ENCODE measurements at places on chromosomes 12 and 14.

DNA sequence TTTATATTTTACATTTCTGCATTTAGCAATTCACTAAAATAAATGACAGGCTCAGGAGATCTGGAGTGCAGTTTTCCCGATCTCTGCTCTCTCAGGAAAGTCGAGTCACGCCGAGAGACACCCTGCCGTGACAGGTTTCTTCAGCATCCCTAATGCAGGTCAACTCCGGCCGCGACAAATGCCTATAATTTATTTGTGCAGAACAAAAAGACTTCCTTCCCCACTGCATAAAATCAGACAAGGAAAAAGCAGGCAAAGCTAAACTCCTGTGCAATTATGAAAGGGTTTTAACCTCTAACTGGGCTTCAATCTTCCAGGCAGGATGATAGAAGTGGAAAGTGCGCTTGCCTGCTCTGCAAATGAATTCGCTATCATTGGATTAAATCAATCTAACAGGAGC is 28.1 kb downstream of the SPRING1 start:
- H3K27me3 ChIP-seq = peaks cover 16% of the 10 kb centered on the region
- peaks cover 16% of the 10 kb centered on the region for H3K4me1 ChIP-seq
- no peak overlapping the region for H3K4me3 ChIP-seq

- H3K36me3 ChIP-seq = no peaks in the 10 kb centered on the region
- H3K4me3 ChIP-seq = no peak overlapping the region
- no peak overlapping the region for H3K27ac ChIP-seq
- peaks cover 1% of the 10 kb centered on the region for H3K27me3 ChIP-seq
These were observed 444.3 kb downstream of the NELL2 start for GRCh38 chr12:44431647-44432343.

DNA sequence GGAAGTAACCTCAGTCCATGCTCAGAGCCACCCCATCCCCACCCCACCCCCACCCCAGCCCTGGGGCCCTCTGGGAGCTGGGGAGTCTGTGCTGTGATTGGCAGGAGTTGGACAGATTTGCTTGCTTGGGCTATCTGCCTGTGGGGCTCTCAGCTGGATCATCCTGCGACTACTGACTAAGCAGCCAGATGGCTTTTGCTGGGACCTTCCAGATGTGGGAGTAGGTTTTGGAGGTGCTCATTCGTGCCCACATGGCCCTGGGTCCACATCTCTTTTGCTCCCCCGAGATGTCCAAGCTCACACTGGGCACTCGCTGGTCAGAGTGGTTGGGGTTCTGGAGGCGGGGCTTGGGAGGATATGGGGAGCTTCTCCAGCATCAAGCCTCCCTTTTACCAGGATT is 138.9 kb downstream of the TSPAN9 start:
- peaks cover 33% of the 10 kb centered on the region for H3K4me1 ChIP-seq
- H3K36me3 ChIP-seq = peaks cover 12% of the 10 kb centered on the region
- H3K4me3 ChIP-seq = no peak overlapping the region

DNA sequence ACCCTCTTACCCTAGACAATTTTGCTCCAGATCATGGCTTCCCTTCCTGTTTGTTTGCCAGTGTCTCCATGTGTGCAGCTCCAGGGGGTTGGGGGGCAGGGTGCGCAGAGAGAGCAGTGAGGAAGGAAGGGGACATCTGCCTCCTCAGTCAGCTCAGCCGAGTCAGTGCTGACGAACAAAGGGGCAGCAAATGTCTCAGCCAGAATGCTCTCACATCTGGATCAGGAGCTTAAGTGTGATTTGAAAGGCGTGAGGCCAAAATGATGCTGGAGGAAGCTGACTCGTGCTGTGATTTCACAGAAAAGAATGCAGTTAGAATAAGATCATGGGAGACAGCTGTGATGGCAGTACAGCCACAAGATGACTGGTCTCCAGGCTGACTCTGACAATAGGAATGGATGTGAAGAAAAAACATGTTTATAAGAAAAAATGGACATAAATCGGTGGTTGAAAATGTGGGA is 27.1 kb upstream of the CDK17 start:
- peak overlapping the region; percentile 100 for H3K27ac ChIP-seq
- no peak for DNase-seq
- H3K36me3 ChIP-seq = no peaks in the 10 kb centered on the region

DNA sequence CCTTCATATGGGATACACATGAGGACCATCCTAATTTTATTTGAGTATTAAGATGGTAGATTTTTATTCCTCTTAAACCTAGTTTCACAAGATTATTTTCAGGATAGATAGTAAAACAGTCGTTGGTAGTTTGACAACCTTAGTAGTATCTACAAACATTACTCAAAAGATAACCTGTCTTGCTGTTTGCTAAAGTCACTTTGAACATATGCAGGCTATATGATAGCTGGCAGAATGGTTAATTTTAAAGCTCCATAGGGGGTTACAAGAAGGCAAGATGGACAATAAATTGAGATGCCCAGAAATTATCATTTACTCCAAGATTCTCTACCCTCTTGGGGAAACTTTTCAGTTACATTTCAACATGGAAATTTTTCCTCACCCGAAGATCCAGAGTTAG is 525.7 kb downstream of the SOX5 start:
- no peaks in the 10 kb centered on the region for H3K4me1 ChIP-seq
- H3K27me3 ChIP-seq = peaks cover 2% of the 10 kb centered on the region
- H3K27ac ChIP-seq = no peak overlapping the region
- H3K4me3 ChIP-seq = no peak overlapping the region
- H3K36me3 ChIP-seq = no peaks in the 10 kb centered on the region
- DNase-seq = no peak

DNA sequence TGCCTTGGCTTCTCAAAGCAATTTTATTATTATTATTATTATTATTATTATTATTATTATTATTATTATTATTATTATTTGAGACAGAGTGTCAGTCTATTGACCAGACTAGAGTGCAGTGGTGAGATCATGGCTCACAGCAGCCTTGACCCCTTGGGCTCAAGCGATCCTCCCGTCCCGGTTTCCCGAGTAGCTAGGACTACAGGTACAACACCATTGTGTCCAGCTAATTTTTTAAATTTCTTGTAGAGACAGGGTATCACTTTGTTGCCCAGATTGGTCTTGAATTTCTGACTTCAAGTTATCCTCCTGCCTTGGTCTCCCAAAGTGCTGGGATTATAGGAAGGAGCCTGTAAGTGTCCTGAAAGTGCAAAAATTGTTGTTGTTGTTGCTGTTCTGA is 11.6 kb upstream of the AP4S1 start:
- no peaks in the 10 kb centered on the region for H3K27me3 ChIP-seq
- H3K4me3 ChIP-seq = no peak overlapping the region
- H3K36me3 ChIP-seq = no peaks in the 10 kb centered on the region
- no peak overlapping the region for H3K27ac ChIP-seq

DNA sequence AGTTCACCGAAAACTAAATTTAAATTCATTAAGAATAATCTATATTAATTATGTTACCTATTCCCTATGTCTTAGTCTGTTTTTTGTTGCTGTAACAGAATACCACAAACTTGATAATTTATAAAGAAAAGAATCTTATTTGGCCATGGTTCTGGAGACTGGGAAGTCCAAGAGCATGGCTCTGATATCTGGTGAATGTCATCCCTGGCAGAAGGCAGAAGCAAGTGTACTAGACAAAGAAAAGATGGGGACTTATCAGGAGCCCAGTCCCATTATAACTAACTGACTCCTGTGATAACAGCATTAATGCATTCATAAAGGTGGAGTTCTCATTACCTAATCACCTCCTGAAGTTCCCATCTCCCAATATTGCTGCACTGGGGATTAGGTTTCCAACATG is 33.3 kb upstream of the BCAT1 start:
- peaks cover 28% of the 10 kb centered on the region for H3K4me1 ChIP-seq
- no peaks in the 10 kb centered on the region for H3K27me3 ChIP-seq
- DNase-seq = no peak
- H3K36me3 ChIP-seq = peaks cover 1% of the 10 kb centered on the region
- peak overlapping the region; percentile 2 for H3K27ac ChIP-seq

All from chondrocyte (in vitro differentiated cells).